ENCODE measurements at places on chromosomes 1 and 21. TPM values are rescaled to one million over a fixed set of nuclear protein-coding genes. Genes with fewer than 3 reads are reported as not detected.

DNA sequence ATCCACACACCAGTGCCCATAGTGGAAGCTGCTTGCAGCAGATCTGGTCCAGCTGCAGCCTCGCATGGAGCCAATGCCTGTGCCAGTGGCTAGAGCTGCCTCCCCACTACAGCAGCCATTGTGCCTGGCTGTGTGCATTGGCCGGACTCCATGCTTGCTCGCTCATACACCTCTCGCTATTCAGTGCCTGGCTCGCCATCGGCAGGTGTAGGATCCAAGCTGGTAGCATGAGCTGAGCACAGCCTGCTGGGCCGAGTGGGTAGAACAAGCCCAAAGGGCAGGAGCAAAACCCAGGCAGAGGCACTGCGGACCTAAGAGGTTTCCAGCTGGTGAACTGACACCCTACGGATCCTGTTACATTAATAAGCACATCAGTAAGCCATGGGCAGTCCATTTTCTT lies 1184.1 kb downstream of the AMY1C start:
- no peak for DNase-seq

The CD34 gene
- total RNA-seq = 62.4 TPM

The RHD gene
- 0.34 TPM for total RNA-seq

DNA sequence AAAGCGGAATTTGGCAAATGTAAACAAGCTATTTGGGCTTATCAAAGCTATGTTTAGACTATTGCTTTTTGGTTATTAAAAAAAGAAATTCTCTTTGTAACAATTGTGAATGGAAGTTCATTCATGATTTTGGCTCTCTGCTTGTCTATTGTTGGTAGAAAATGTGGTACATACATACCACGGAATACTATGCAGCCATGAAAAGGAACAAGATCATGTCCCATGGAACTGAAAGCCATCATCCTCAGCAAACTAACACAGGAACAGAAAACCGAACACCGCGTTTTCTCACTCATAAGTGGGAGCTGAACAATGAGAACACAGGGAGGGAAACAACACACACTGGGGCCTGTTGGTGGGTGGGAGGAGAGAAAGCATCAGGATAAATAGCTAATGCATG lies 465.4 kb downstream of the SETD4 start:
- DNase-seq = no peak

The RGS18 gene
- not detected for total RNA-seq

DNA sequence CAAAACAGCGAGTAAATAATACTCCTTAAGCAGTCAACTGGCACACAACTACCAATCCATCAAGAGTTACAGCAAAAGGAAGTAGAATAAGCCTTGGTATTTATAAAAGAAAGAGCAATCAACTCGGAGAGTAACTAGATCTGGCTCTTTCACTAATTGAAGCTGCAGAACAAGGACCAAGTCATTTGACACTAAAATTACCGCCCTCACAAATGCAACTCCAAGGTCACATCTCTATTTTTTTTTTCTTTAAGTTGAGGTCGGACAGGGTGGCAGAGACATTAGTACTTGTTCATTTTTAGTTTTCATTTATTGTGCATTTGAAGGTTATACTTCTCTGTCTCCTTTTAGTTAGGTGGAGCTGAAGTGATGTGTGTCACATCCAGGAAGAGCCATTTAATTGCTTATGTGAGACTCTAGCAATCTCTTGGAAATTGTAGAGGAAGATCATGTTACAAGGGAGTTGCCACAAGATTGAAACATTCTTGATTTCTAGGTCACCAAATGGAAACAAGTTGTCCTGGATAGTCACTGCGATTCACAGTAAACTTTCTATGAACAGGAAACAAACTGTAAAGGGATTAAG lies 138.1 kb upstream of the ADAMTS5 start:
- no peak for DNase-seq

DNA sequence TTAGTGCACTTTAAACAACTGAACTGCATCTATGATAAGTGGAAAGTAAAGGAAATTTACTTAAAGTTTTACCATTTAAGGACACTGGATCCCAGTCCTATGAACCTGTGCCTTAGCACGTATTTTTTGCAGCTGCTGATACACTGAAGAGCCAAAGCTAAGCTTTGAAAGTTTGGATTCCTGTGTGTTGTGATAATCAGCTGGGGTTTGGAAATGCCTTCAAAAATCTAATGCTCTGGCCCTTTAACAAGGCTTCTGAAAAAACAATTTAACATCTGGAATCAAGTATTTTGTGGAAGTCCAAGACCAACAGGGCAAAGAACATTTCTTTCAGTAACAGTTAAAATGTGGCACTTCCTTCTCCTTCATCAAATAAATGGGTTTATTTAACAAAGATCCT lies 51.8 kb downstream of the DDAH1 start:
- DNase-seq = no peak

DNA sequence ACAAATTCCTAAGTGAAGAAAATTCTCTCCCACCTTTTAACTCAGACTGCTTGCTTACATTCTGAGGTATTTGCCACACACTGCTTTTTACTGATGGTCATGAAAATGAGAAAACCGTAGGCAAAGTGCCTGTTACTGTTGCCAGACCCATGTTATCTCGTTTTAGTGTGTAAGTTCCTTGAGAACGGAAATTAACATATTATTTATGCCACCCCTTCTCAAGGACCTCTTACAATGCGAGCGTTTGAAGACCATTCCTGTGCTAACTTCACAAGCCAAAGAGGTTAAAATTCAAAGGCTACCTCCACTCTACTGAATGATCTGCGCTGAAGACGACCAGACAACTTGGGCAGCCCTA lies 509 bp downstream of the NVL start:
- no peak for DNase-seq

GRCh38 chr1:202207292-202207691 lies 13.7 kb downstream of the LGR6 start:
- DNase-seq = peak; percentile 71

DNA sequence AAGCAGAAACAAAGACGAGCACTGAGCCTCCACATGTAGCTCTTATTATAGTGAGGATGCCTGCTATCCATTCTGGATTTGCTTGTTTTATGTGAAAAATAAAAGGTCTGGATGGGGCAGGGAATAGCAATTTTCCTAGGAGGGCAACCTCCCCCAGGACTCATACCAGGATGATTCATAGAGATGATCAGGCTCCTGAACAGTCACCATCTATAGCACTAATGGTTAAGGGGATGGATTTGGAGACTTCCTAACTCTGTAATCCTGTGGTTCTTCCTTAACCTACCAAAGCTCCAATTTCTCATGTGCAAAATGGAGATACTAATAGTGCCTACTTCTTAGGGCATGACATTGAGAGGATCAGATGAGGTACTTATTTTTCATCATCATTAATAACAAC lies 34.5 kb upstream of the CD58 start:
- DNase-seq = no peak

The IL10 gene
- total RNA-seq = not detected

DNA sequence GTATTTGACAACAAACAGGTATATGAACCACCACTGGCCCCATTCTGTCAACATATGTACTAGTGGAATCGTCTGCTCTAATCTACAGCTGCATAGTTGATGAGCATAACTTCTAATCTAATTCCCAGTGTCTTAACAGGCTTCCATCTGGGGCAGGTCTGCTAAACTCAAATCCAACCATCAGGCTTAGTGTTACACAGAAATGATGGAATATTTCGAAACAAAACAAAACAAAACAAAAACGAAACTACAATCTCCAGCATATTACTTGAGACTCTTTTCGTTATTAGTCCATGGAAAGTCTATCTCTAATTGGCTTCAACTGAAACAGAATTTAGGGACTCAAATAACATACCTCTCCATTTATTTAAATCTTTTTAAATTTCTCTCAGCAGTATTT lies 37.6 kb downstream of the DIPK1A start:
- no peak for DNase-seq

DNA sequence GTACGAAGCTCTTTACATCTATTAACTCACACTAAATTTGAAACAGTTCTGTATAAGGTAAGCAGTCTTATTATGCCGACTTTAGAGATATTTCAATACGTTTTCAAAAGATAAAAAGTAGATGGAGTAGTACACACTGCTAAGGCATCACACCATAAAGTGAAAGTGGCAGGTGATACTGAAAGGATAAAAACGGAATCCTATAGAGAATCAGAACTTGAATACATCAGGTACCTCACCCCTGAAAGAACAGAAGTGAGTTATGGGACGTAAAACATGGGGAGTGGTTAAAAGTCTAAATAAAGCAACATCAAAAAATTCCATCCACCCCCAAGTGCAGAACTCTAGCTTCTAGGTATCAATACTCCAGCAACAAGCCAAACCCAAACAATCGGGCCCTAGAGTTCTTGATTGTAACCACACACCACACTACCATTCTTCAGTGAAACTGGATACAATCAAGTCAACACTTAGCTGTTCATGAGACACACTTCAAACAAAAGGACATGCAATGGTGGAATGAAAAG lies 142.6 kb downstream of the SMYD3 start:
- no peak for DNase-seq

DNA sequence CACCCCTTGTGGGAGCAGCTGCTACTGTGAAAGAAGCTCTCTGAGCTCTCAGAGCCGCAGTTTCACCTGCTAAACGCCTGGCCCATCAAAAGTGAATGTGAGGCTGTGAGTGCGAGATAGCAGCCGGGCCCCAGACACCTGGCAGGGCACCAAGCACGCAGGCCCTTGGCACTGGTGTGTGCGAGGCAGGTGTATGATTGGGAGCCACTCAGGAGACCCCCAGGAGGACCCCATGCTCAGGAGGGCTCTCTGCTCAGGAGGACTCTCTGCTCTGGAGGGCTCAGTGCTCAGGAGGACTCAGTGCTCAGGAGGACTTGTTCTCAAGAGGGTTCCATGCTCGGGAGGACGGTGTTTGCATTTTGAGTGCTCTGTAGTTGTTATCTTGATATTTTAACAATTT lies 14.3 kb upstream of the ADARB1 start:
- DNase-seq = no peak

- no peak for DNase-seq
These were observed 1080.8 kb downstream of the AMY1C start for GRCh38 chr1:104830534-104830933.
